RPMI8226 (cell line): ENCODE measurements at places on chromosomes 7 and 10.

- no peak for DNase-seq
Observed at GRCh38 chr7:125504848-125505247, 575.2 kb upstream of the POT1 start.

- no peak for DNase-seq
Observed at GRCh38 chr7:158097106-158097452, 490.5 kb downstream of the PTPRN2 start.

GRCh38 chr7:16235147-16236114, 185.9 kb downstream of the CRPPA start:
- no peak for DNase-seq

GRCh38 chr10:71748671-71749191, 24.6 kb downstream of the VSIR start:
- peak; percentile 78 for DNase-seq

DNA sequence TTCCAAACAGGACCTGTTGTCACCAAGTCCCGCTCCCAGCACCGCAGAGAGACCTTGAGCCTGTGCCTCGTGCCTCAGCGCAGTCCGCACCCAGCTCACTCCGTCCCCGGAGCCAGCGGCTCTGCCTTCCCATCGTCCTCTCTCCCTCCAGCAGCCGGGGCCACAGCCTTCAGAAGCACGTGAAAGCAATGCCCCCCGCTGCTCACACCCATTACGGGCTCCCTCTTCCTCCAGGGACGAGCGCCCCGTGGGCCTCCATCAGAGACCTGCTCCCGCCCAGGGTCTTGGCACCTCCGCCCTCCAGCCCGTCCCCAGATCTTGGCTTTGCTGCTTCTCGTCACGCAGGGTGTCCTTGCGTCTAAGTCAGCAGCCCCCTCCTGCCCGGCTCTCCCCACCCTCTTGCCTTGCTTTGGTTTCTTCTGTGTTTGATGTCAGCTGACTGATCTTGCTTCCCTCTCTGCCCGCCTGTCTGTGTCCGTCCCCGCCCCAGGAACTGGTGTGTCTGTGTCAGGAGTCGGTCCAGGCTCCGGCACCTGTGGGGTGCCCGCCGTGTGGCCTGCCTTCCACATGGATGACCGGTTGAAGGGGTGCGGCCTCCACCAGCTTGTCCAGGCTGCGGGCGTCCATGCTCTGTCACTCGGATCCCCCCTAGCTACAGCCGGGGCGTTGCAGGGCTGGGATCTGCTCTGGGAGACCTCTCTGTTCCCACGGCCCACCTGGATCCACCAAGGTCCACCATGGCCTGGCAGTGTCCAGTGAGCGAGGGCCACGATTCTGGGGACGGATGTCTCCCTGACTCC, 61.9 kb downstream of the FOXL3 start:
- DNase-seq: no peak

DNA sequence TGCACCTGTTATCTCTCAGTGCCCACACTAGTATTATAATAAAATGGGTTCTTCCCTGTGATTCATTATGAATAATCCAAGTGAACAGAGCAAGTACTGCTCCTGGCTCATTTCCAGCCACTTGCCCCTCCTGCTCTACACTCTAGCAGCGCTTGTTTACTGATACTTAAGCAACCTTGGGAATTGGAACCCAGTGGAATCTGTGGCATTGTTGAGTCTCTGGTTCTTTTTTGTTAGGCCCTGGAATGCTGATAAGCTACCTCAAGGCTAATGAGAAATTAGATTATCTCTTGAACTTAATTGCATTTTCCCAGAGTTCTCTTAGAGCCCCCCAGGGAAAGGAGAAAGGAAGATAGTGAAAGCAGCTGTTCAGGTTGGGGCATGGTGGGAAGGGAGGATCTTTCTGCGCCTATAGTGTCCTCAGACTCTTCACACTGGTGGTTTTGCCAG, 34.0 kb downstream of the PRKAR2B start:
- no peak for DNase-seq

DNA sequence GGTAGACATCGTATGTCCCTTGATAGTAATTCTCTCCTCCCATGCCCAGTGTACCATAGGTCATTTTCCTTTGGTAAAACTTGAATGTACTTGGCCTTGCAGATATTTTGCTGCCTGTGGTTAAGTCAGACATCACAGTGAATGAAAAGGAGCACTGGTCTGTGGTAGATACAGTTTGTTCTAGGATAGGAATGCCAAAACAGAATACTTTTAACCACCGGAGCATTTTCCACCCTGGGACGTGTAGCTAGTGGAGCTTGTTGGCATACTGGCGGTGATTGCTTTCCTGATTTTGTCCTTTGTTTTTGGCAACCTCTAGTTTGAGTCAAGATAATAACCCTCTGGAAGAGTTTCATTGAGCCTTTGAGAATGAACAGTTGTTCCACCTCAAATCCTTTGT, 92.0 kb upstream of the BMPER start:
- DNase-seq: no peak

DNA sequence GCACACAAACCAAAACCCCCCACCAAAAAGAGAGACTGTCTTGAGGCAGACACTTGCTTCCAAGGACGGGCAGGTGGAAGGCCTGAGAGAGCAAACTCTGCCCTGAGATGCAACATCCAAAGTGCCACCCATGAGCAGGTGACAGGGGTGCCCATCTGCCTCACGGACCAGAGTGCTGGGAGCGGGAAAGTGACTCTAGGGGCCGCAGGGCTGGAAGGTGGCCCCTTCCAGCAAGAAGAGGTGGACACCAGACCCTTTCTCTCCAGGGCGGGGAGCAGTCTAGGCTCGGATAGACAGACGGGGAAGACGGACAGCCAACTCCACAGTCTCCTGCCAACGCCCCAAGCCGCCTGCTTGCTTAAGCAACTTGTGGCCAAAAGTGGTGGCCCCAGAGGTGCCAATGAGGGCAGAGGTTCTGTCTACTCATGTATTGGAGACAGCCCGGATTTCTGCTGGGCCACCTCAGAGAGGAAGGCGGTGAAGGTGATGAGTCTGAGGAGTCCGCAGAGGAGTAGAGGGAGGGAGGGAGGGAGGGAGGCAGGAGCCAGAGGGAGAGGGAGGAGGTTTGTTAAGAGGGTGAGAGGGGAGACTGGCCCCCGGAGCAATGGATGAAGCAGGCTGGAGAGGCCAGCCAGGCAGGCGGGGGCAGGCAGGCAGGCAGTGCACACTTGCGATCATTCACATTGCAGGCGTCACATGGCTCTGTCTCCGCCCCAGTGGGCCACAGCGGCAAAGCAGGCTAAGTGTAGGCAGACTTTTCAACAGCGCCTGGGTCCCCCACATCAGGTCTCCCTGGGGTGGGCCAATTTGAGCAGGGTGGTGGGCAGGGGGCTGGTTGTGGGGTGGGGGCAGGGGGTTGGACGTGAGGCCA, 65.6 kb downstream of the SLC29A4 start:
- no peak for DNase-seq

- DNase-seq: no peak
Observed at GRCh38 chr7:44646176-44646920, 39.9 kb downstream of the OGDH start.

DNA sequence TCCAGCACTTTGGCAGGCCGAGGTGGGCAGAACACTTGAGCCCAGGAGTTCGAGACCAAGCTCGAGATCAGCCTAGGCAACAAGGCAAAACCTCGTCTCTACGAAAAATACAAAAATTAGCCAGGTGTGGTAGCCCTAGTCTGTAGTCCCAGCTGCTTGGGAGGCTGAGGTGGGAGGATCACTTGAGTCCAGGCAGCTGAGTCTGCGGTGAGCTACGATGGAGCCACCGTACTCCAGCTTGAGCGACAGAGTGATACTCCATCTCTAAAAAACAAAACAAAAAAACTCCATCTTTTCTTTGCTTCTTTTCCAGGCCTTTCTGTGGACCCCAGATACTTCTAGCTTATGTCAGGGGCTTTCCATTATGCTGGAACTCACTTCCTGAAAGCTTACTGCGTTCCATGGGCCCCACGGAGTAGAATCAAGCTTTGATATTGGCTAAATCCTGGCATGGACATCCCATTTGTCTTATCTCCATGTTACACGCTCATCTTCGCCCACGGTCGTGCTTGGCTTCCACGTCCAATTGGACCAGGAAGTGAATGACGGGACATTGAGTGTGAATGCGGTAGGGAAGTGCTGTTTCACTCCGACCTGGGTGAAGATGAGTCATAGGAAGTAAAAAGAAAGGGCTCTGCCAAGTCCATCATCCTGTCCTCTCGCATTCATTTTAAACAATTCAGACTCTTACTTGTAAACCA, 45.7 kb downstream of the FAM171A1 start:
- no peak for DNase-seq

DNA sequence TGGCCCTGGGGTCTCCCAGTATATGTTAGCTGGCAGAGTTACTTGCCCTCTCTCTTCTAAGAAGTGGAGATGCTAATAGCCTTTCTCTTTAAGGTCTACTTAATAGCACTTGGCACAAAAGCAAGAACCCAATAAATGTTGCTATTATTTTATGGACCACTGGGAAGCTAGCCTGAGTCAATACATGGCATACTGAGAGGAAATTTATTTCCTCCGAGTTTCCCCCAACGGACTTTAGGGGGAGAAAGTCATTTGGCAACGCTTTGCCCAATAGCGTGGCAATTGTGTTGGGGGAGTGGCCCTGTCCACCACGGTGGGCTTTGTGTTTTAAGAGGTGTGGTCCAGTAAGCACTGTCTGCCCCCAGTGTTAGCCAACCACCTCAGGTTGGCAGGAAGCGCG, 87.4 kb upstream of the SMNDC1 start:
- DNase-seq: no peak

DNA sequence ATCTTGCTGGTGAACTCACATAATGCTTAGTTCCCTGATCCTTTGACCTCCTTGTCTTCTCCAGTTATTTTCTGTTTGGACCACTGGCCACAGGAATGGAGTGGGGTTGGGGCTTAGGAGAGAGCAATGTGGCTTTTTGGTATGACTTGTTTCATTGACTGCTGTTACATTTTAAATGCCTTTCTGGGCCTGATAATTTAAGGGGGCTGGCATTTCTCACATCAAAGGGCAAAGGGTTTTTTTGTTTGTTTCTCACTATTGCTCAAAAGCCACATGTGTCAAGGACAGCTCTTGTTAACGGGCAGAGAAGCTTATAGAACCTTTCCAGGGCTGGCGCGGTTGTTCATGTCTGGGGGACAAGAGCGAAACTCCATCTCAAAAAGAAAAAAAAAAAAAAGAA, 161.2 kb upstream of the TNRC18 start:
- no peak for DNase-seq

DNA sequence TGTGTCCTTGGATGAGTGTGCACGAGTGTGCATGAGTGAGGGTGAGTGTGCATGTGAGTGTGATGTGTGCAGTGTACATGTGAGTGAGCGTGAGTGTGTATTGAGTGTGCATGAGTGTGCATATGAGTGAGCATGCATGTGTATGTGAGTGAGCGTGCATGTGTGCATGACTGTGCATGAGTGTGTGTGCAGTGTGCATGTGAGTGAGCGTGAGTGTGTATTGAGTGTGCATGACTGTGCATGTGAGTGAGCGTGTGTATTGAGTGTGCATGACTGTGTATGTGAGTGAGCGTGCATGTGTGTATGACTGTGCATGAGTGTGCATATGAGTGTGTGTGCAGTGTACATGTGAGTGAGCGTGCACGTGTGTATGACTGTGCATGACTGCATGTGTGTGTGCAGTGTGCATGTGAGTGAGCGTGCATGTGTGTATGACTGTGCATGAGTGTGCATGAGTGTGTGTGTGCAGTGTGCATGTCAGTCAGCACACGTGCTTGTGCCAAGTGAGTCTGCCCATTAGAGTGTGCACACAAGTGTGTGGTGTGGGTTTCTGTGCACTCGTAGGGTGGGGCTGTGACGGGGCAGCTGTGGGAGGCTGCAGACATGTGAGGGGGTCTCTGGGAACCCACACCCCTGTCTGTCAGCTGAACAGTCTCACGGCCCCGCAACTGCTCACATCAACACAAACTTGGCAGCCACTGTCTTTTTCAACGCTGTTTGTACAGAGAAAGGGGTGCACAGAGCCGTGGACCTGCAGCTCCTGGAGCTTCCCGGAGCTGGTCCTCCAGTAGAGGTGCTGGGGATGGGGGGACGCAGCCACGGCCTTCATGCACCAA, 14.8 kb downstream of the FOXL3 start:
- DNase-seq: no peak

DNA sequence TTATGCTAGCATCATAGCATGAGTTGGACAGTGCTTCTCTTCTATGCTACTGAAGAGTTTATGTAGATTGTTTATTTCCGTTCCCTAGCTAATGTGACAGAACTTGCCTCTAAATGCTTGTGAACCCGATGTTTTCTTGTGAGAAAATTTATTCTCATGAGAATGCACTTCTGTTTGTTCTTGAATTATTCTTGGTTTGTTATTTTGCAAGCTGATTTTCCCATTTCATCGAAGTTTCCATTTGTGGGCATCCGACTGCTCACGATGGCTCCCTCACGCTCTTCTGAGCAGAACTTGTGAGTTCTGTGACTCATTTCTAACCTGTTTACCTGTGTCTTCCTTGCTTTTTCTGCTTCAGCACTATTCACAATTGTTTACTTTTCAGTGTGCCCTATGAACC, 59.9 kb downstream of the WDFY4 start:
- DNase-seq: no peak

DNA sequence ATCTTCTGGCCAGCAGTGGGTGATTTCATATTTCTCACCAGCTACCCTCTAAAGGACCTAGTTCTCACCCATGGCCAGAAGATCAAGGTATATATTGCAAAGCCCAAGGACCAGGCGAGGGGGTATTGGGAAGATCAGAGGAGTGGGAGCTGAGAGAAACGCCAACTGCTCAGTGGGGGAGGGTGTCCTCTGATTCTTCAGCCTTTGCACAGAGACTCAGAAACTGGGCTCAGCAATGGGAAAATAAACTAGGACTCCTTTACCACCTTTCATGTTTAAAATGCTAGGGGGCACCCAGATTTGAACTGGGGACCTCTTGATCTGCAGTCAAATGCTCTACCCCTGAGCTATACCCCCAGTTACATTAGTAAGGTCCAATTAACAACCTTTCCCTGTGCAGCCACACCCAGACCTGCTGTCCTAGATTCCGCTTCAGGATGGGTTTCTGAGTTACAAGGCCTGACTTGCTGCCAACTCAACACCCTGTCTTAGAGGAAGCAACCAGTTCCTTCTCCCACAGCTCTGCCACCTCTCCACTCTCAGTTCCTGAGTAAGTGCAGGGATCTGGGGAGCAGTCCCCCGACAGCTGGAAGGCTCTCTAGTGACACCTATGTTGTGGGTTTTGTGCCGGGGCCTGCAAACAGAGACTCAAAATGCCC, 93.5 kb downstream of the ZNF783 start:
- DNase-seq: peak; percentile 17

- DNase-seq: peak; percentile 19
Observed at GRCh38 chr7:128740996-128741395, 1.8 kb downstream of the CALU start.

- no peak for DNase-seq
Observed at GRCh38 chr7:33500703-33501701, 371.6 kb downstream of the BBS9 start.
